Sigmoid colon (tissue), 7 donors: ENCODE measurements at places on chromosomes 11 and 22. TPM values are rescaled to one million over a fixed set of nuclear protein-coding genes. Genes with fewer than 3 reads are reported as not detected.

MAPK8IP2 gene
- 2.9 TPM for total RNA-seq

OR52W1 gene
- not detected for total RNA-seq

HEPHL1 gene
- total RNA-seq: not detected

CHRNA10 gene
- total RNA-seq: 0.68 TPM

SLC39A13 gene
- 43.4 TPM for total RNA-seq

GRAP2 gene
- total RNA-seq: 0.68 TPM

KIAA0930 gene
- total RNA-seq: 34.6 TPM

RASD2 gene
- total RNA-seq: 10.6 TPM

TIMP3 gene
- 280 TPM for total RNA-seq

MYBPC3 gene
- not detected for total RNA-seq

OR8G5 gene
- not detected for total RNA-seq

PHLDA2 gene
- total RNA-seq: not detected

C11orf42 gene
- not detected for total RNA-seq

MISFA gene
- not detected for total RNA-seq

PKDREJ gene
- not detected for total RNA-seq

MMP27 gene
- not detected for total RNA-seq

GRK3 gene
- 6.1 TPM for total RNA-seq

TMEM191B gene
- total RNA-seq: 0.36 TPM

MOV10L1 gene
- 1.8 TPM for total RNA-seq

CALCA gene
- total RNA-seq: 0.66 TPM

LMO1 gene
- total RNA-seq: 1.8 TPM

NCF4 gene
- total RNA-seq: 13.5 TPM

MS4A6A gene
- total RNA-seq: 115 TPM

DCHS1 gene
- total RNA-seq: 21.7 TPM

NEFH gene
- 1.8 TPM for total RNA-seq

OR51E1 gene
- total RNA-seq: 1.8 TPM

SHANK3 gene
- total RNA-seq: 14.4 TPM

MUC5B gene
- total RNA-seq: not detected

APOA4 gene
- total RNA-seq: not detected

ACO2 gene
- total RNA-seq: 86.7 TPM

RASGRP2 gene
- 27.2 TPM for total RNA-seq

APOL3 gene
- 27.4 TPM for total RNA-seq

RBM4 gene
- total RNA-seq: 101 TPM

DEPDC7 gene
- total RNA-seq: 3.8 TPM

PRR33 gene
- not detected for total RNA-seq

POLA2 gene
- total RNA-seq: 4.9 TPM

HBB gene
- 2.5 TPM for total RNA-seq

AQP11 gene
- total RNA-seq: 0.54 TPM

SLC22A25 gene
- not detected for total RNA-seq

SCN3B gene
- 2.0 TPM for total RNA-seq

LRRN4CL gene
- total RNA-seq: 33.6 TPM

RRAS2 gene
- total RNA-seq: 43.5 TPM

CAVIN3 gene
- 294 TPM for total RNA-seq

POU2AF2 gene
- not detected for total RNA-seq

GRIA4 gene
- 6.6 TPM for total RNA-seq

GNG3 gene
- not detected for total RNA-seq

FGF3 gene
- not detected for total RNA-seq

OR51B6 gene
- not detected for total RNA-seq

MLC1 gene
- total RNA-seq: 0.14 TPM

ART5 gene
- total RNA-seq: not detected

SPDYC gene
- total RNA-seq: not detected

CHADL gene
- total RNA-seq: 16.8 TPM

DLG2 gene
- total RNA-seq: 21.0 TPM

SCT gene
- total RNA-seq: not detected

HTR3A gene
- 3.9 TPM for total RNA-seq
